ENCODE measurements at places on chromosomes 7 and 10.

- no peak for DNase-seq
These were observed 1349.3 kb upstream of the CELF2 start for GRCh38 chr10:9668411-9668810.

DNA sequence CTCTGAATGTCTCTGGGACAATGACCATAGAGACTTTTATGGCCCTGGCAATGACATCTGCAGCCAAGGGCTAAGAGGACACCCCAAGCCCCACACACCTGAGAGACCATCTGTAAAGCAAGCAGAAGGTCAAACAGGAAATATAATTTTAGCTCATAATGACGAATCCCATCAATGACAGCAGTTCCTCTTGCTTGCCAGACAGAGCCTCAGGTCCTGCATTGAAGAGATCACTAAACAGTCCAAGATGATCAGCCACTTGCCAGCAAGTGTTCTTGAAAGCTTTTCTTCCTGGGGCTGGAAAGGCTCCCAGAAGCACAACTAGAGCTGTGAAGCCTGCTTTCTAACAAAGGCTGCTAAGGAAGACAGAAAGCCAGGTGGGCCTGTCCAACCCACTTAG, 993.7 kb upstream of the AUTS2 start:
- DNase-seq, result no peak

DNA sequence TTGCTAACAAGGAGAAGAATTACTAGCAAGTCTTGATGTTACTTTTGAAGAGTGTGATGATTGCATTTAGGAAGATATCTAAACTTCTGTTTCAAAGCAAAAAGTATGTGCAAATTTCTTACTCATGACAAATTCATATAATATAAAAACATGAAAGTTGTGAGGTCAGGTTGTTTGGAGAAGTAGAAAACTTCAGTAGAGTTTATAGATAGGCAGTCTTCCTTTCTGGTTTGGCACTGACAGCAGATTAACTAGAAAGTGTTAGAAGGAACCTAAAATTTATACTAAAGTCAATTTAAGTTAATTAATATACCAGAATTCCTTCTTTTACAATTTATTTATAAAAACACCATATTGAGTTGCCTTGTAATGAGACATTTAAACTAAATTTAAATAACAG, 16.9 kb downstream of the PTEN start:
- no peak for DNase-seq

DNA sequence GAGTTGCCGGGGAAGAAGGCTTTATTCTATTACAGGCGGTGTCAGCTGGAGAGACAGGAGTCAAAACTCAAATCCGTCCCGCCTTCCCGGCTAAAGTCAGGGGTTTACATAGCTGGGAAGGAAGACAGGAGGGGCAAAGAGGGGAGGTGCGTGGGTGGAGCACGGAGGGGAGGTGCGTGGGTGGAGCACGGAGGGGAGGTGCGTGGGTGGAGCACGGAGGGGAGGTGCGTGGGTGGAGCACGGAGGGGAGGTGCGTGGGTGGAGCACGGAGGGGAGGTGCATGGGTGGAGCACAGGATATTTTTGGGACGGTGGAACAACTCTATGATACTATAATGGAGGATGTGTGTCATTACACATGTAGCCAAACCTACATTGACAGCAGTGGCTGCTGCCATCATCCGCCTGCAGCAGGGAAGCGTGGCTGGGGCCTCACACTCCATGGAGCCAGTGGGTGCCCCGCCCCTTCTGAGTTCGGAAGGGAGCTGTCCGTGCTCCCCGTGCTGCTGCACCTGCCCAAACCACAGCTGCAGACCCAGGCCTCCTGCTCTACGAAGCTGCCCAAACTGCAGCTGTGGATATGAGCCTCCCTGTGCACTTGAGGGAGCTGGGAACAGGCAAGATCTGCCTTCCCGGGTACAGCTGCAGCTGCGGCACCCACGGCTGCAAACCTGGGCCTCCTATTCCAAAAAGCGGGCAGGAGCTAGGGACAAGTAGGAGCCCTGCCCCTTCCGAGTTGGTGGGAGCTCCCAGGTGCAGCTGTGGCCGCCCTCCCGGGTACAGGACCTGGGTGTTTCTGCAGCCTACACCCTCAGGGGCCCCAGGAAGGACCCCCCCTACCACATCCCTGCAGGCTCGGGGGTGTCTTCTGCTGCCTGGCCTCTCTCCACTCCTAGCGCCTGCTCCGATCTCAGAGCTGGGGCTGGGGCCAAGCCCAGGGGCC, 119.4 kb downstream of the DYNC2I1 start:
- no peak for DNase-seq

GRCh38 chr7:49778731-49779270, 5.4 kb downstream of the VWC2 start:
- DNase-seq, result no peak

DNA sequence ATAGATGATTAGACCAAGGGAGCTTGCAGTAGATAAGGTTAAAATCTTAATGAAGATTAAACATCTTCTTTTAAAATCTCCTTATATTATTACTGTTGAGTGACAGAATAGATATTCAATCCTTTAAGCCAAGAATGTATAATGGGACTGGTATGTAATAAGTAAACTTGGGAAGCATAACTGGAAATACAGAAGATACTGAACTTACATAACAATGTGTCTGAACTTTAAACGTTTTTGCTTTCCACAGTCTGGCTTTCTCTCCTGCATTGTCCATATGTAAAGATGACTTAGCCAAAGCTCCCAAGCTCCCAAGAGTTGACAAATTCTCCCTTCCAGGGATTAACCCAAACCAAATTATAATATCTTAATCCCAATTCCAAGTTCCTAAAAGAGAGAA, 129.8 kb downstream of the KCND2 start:
- no peak for DNase-seq
